ENCODE measurements at places on chromosomes 16 and 17.

- no peak for DNase-seq
Observed at GRCh38 chr17:21523497-21524210, 147.5 kb downstream of the KCNJ12 start.

DNA sequence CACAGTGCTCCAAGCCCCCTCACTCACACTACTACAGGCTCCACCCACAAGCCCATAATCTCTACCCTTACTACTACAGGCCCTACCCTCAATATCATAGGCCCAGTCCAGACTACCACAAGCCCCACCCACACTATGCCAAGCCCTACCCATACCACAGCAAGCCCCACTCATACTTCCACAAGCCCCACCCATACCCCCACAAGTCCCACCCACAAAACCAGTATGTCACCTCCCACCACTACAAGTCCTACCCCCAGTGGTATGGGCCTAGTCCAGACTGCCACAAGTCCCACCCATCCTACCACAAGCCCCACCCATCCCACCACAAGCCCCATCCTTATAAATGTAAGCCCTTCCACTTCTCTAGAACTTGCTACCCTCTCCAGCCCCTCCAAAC, 13.8 kb downstream of the RIPOR1 start:
- DNase-seq, result peak; percentile 52

DNA sequence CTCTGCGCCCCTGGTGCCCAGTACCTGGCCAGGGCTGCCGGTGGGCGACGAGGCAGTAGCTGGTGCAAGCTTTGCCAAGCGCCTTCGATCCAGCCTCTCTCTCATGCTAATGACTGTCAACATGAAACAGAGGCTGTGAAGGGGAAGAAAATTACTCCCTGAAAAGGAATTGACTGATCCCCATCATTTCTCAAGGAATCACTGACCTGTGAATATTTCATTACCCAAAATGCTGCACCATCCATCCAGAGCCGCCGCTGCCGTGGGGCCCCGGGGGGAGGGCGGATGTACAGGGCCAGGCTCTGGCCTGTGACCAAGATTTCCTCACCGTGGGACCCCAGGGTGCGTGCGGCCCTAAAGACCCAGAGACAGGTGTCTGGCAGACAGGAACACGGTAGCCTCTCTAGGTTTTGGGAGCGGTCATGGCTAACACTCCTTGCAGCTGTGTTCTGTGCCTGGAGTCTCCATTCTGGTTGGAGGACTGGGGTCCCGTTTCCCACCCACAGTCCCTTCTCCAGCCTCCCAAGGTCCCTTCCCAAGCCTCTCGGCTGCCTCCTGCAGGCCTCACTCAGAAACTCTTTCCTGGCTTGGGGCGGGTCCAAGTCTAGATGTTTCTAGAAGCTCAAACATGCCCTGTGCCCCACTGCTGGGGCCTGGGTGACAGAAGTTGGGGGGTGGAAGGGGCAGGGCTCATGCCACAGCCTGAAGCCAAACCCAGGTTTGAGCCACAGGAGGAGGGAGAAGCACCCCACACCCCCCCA, 73.3 kb downstream of the ENGASE start:
- no peak for DNase-seq

DNA sequence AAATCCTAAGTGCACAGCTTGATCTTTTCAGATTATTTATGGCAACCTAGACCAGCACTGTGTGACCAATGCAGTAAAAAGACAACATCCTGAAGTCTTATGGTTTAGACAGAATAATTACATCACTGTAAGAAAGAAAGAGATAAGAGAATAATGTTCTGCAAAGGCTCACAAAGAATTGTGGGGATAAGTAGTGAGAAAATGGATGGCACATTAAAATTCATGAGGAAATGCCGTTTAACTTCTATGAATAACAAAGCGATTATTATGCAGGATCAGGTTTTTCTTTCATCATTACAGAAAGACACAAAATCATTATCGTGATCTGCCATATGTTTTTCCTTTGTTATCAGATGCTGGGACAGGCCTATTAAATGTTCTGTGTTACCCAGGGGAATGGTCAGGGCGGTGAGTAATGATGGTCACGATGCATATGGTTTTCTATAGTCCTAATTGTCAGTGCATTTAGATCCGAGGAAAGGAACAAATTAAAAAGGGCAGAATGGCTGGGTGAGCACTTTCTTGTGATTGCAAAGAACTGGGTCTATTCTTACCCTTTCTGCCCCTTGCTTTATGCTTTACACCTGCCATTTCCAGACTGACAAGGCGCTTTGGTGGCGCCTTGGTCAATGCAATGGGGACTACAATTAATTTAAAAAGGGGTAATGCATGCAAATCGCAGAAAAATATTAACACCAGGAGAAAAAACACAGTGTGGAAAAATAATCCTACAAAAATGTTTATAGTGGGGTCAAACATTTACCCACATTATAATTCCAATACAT, 18.1 kb upstream of the DHX40 start:
- no peak for DNase-seq

- no peak for DNase-seq
Observed at GRCh38 chr17:13520899-13521572, 80.7 kb downstream of the HS3ST3A1 start.

- DNase-seq, result no peak
Observed at GRCh38 chr16:50271148-50272041, 5.0 kb downstream of the ADCY7 start.

DNA sequence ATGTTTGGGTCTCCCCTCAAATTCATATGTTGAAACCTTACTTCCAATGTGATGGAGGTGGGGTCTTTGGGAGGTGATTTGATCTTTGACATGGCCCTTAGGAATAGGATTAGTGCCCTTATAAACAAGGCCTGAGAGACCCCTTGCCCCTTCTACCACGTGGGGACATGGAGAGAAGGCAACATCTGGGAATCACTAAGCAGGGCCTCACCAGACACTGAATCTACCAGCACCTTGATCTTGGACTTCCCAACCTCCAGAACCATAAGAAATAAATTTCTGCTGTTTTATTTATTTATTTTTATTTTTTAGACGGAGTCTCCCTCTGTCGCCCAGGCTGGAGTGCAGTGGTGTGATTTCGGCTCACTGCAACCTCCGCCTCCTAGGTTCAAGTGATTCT, 40.1 kb downstream of the GDE1 start:
- no peak for DNase-seq

GRCh38 chr16:75653922-75654321, 6.3 kb downstream of the TERF2IP start:
- no peak for DNase-seq

DNA sequence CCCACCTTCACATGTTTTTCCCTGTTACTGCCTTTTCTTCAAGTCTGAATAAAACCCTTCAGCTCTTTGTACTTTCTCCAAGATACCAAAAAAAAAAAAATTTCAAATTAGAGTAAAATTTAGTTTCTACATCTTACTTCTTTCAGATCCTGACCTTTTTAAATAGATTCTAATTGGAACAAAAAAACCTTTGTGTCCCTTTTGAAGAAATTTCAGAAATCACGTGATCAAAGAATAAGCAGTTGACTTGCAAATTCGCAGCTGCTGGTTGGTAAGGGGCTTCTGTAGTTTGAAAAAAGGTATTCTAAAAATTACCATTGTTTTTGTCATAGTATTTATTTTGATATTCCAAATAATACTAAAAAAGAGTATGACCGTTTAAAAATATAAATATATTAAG, 71.7 kb downstream of the CDC27 start:
- no peak for DNase-seq

- no peak for DNase-seq
Observed at GRCh38 chr16:90033387-90033786, 14.1 kb upstream of the DBNDD1 start.

DNA sequence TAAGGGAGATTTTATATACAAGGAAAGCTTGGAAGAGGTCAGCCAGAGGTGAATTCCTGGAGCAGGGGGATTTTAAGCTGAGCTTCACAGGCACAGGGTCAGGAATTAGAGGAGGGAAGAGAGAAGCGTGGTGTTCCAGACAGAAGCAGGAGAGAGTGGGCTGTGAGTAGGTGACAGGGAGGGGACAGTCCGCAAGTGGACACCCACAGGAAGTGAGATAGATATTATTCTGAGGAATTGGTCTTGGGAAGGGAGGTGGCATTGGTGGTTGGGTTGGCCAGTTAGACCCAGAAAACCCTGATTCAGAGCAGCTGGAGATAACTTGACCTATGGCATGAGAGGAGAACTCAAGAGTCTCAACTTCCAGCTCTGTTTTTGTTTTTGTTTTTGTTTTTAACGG, 14.7 kb downstream of the PHB1 start:
- no peak for DNase-seq

GRCh38 chr16:17026600-17027242, 444.0 kb downstream of the XYLT1 start:
- no peak for DNase-seq
